ENCODE measurements at places on chromosomes 11 and 22.

- no peak for DNase-seq
Measured at GRCh38 chr11:27088353-27088752, 47.7 kb downstream of the BBOX1 start.

DNA sequence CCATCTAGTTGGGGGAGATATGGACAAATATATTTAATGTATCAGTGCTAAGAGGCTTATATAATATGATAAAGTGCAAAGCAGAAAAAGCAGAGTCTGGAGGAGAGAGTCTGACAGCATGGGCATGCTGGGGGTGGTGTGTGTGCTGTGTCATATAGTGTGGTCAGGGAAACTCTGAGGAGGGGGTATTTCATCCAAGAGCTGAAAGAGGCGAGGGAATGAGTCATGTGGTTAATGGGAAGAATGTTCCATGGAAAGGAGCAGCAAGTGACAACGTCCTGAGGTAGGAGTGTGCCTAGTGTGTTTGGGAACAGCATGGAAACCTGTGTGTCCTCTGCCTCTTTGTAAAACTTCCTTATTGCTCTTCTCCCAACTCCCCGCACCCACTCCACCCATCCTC, 38.0 kb downstream of the EIF3F start:
- DNase-seq, result no peak

- DNase-seq, result no peak
Measured at GRCh38 chr22:47437110-47437509, 674.7 kb downstream of the TBC1D22A start.

GRCh38 chr11:71200761-71201160, 51.6 kb downstream of the SHANK2 start:
- no peak for DNase-seq

DNA sequence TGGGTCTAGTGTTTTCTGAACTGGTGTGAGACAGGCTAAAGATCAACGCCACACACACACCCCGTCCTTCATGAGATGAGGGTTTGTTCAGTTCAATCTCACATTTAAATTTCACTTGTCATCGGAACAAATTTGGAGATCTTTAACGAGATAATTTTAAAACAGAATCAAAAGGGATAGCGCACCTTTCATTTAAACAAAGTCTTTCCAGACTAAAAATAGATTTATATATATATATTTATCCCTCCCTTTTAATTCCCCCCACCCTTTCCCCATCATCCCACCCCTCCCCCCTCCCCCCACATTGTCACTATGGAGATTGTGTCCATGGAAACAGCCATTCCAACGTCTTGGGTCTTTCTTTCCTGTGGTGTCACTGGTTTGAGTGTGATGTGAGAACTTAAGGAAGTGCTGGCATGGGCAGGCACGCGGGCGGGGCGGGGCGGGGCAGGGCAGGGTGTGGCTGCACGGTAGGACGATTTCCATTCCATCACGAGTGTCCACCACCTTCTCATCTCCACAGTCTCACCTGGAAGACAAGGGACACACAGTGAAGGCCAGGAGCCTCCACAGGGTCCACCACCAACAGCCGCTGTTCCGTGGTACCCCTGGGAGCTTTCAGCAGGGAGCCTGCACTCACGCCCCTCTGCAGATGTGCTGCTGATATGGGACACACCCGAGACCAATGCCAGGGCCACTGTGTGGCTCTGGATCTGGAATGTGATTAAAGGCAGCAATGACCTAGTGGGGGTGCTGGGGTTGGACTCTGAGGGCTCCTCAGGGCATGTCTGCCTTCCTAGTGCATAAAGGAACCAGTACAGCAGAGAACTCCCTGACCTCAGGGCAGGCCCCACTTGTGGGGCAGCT, 30.5 kb upstream of the CYP2D6 start:
- DNase-seq, result no peak

GRCh38 chr11:48055292-48056132, 75.2 kb downstream of the PTPRJ start:
- peak; percentile 24 for DNase-seq

- peak; percentile 90 for DNase-seq
Measured at GRCh38 chr11:74592441-74593362, at the start of gene POLD3. TSS of gene POLD3 (plus strand) at chr11:74592582. CDS start at chr11:74592659, 77 bp downstream.

- no peak for DNase-seq
Measured at GRCh38 chr11:73130181-73130580, 11.9 kb downstream of the FCHSD2 start.

DNA sequence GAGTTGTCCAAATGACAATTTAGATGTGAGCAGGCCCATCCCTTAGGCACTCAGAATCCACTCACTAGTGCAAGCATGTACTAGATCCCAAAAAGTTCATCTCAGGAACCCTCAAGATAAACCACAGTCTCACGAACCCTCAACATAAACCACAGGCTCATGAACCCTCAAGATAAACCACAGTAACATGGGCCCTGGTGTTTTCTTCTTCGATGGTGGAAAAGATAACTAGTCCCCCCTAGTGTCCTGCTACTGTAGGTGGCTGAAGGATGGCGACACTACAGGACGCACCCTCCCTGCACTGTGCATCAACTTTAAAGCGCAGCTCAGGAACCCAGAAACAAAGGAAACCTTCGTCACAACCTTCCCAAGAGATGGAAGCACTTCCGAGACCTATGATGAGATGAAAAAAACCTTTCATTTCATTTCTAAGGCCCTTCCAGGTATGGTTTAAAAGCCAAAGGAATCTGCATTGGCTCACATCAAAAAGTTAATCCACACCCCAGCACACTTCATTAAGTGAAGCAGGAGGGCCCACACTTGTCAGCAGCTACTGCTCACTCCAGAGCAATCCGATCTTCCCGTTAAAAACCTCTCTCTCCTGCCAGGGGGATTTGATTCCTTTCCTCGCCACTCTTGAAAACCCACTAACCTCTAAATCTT, 2.4 kb downstream of the LARGE1 start:
- no peak for DNase-seq

DNA sequence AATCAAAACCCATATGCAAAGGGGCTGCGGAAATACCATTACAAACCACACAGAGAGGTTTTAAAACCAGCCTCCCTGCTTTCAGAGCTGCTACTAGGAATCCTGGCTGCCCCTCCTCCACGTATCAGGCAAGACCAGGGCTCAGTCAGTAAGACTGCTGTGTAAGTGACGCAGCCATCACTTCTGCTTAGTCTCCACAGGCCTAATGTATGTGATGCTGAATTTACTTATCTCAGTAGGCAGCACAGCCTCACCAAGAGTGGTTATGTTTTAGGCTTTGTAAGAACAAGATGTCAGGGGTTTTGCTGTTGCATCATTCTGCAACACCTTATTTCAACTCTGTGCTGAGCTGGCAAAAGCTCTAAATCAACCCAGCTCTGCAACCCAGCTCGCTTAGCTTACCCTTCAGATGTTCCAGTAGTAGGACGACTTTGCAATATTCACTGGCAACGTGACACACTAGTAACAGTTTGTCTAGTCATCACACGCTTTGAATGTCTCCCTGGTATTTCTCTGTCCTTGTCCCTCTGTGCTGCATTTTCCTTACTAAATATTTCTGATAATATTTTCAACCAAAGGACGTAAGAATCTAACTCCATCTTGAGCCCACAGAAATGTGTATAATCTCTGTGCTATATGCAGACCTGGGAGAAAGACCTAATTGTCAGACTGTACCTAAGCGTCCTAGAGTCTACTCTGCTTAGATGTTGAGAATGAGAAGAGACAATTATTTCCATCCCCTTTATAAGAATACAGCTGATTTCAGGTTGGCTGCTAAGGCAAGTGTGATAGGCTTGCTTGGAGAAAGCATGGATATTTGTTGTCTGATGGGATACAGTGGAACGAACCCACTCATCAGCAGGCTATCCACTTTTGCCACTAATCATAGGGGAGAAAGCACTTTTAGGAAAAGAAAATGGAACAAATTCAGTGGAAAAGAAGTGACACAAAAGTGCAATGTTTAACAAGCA, 72.2 kb downstream of the LARGE2 start:
- no peak for DNase-seq

DNA sequence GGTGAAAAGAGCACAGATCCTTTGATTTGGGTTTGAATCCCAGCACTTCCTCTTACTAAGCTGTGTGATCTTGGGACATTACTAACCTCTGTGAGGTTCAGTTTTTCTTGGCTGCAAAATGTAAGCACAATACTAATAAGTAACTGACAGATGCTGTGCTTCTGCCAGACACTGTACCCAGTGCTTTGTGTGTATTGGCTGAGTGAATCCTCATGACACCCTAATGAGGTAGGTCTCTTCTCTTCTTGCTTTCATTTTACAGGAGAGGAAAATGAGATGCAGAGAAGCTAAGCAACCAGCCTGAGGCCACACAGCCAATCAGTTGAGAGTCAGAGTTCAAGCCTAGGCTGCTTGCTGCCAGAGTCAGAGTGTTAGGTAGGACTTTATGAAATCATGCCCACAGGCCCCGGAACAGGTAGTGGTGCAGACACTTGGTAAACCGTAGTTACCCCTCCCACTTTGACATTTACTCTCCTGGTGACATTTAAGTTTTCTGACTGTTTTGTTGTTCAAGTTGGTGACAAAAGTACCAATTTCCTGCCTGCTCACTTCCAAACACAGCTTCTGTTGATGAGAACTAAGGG, 21.2 kb downstream of the PTPRJ start:
- peak; percentile 77 for DNase-seq

DNA sequence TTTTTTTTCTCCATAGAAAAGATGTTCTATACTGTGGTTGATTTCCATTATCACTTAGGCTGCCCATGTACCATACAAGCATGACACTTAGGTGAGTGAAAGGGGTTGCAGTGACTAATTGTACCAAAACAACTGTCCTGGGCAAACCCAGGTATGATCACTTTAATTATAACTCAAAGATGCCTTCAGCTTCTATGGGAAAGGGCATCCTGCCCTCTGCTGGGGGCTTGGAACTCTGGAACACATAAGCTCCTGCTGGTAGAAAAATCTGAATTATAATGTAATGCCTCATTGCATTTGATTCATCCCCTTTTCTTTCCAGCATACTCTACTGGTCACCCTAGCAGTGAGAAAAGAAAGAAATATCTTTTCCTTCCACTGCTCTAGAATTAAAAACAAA, 206.3 kb downstream of the DDX10 start:
- DNase-seq, result no peak

- DNase-seq, result no peak
Measured at GRCh38 chr11:2190657-2191471, 19.2 kb upstream of the TH start.

Measured in stimulated activated CD8-positive, alpha-beta memory T cell treated with anti-CD3 and anti-CD28 coated beads, Interleukin-7, amount 100 ng/mL, for 4 hours (primary cell).